ENCODE measurements at places on chromosomes 12 and 14.
A peak's percentile ranks its signal among the peaks of the same experiment; 100 is the strongest.

DNA sequence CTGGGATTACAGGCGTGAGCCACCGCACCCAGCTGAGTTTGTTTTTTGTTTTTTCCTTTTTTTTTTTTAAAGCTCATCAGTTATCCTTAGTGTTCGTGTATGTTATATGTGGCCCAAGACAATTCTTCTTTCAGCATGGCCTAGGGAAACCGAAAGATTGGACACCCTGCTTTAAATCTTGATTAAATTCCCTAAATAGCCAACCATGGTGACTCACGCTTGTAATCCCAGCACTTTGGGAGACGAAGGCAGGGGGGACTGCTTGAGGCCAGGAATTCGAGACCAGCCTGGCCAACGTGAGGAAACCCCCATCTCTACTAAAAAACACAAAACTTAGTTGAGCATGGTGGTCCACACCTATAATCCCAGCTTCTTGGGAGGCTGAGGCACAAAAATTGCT is 131.1 kb downstream of the MED13L start:
- DNase-seq, result no peak

GRCh38 chr12:113245695-113246477 is 24.6 kb downstream of the TPCN1 start:
- peak; percentile 98 for DNase-seq

- DNase-seq, result no peak
Measured at GRCh38 chr12:124554429-124555029, 12.9 kb downstream of the NCOR2 start.

GRCh38 chr14:53109105-53110041 is 43.8 kb downstream of the DDHD1 start:
- DNase-seq, result no peak

DNA sequence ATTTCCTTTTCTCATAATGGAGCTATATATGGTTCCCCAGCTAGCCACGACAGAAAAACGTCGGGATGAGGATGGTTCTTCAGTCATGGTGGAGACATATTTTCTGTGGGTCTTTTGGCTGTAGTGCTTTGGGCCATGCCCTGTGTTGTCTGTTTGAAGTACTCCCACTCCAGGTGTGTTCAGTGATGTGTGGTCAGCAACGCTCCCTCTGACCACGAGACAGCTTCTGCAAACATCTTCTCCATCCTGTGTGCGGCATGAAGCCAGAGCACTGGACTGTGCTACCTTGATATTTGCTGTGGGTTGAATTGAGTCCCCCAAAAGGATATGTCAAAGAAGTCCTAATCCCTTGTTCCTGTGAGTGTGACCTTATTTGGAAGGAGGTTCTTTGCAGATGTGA is 931.2 kb downstream of the NRXN3 start:
- no peak for DNase-seq

DNA sequence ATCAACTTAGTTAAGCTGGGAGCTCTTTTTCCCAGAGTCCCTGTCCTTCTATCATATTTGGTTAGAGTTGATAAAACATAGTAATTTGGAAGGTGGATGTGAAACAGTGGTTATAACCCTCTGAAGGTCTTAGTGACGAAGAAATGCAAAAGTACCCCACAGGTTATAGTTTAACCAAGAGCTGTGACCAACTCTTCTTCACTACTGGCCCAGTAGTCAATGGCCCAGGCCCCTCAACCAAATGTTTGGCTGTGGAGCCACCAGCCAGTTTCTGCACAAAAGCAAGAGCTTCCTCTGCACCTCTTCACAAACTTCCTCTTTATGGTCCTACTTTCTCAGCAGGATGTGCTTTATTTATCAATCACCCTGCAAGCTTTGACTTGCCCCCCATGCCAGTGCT is 132.6 kb downstream of the BMP4 start:
- no peak for DNase-seq

DNA sequence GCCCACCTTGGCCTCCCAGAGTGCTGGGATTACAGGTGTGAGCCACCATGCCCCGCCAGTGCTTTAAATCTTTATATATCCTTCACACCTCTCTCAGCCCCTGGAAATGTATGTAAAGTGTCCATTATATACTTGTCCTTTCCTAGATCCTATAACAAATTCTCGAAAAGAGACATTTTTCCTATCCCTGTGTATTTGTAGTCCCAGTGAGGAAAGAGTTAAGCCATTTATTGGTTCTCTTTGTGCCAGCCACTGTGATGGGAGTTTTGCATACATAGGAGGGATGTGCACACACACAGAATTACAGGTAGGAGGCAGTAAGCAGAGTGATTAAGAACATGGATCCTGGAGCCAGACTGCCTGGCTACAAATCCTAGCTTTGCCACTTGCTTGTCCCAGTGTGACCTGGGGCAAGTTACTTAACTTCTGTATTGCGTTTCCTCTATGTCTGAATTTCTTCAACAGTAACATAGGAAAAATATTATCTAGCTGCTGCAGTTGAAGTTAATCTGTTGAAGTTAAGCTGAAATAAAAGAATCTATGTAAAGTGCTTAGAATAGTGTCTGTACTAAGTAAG is 2.1 kb upstream of the RABGGTA start:
- no peak for DNase-seq

DNA sequence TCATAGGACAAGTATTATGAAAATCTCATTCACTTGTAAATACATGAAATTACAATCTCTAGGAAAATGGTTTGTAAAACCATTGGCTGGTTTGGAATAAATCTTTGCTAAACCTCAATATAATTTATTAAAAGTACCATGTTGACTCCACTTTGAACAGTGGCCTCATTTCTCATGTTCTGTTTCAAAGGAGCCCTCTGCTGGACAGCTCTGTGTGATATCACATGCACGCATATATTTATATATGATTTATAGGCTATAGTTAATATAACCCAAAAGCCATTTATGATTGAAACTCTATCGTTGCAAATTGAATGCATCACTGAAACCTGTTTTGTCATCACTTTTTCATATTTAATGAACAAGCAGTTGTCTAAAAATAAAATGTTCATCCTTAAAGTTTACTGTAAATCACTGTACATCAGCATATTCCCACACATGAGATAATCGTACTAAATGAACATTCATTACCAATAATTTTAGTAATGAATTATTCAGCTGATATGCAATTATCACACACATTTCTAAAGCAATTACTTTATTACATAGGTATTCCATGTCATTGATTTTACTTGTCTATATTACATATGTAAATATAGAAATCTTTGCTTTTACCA is 493.8 kb downstream of the NPAS3 start:
- no peak for DNase-seq

DNA sequence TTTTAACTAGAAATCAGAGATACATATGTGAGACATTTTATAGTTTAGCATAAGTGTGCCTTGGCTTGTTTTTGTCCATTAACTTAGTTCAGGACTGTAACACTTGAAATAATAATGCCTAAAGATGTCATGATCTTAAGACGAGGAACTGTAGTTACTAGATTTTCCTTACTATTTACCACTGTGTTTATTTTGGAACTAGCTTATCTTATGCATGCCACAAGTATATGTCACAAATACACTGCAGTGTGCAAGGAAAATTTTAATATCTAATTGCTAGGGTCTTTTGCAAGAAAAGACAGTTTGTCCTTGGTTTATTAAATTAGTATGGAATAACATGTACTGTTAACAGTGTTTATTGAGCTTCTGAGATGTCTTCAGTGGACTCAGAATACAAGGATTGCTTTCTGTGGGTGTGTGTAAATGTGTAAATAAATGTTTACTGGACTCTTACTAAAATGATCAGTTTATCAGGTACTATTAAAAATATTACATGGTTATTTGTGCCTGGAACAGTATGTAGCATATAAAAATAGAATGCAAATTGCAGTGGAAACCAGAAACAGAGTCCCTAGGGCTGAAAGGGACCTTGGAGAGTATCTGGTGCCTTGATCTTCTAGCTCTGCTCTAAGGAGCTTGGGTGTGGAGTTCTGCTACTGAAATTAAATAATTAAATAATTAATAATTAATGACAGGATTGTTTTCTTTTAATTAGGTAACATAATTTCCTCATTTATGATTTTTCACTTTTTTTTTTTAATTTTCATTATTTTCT is 58.1 kb downstream of the FGD4 start:
- no peak for DNase-seq

- no peak for DNase-seq
Measured at GRCh38 chr12:116603546-116604177, 44.5 kb downstream of the MAP1LC3B2 start.

DNA sequence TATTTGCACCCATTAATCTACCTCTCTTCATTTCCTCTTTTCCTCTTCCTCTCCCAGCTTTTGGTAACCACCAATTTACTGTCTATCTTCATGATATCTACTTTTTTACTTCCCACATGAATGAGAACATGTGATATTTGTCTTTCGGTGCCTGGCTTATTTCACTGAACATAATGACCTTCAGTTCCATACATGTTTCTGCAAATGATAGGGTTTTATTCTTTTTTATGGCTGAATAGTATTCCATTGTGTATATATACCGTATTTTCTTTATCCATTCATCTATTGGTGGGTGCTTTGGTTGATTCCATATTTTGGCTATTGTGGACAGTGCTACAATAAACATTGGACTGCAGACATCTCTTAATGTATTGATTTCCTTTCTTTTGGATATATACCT is 49.0 kb upstream of the STRN3 start:
- no peak for DNase-seq

DNA sequence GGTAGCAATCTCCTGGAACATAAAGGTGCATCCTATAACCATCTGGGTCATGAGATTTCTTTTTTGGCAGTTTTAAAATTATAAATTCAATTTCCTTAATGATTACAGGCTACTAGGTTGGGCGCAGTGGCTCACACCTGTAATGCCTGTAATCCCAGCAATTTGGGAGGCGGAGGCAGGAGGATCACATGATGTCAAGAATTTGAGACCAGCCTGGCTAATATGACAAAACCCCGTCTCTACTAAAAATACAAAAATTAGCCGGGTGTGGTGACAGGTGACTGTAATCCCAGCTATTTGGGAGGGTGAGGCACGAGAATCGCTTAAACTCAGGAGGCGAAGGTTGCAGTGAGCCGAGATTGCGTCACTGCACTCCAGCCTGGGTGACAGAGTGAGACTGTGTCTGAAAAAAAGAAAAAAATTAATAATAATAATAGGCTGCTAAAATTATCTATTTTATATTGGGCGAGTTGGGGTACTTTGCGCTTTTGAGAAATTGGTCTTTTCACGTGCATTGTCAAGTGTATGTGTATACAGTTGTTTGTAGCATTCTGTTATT is 17.2 kb upstream of the ARF6 start:
- DNase-seq, result no peak

- no peak for DNase-seq
Measured at GRCh38 chr12:113959096-113959495, 7.0 kb downstream of the RBM19 start.

Measured in brain pericyte (primary cell).